ENCODE measurements at places on chromosomes 2 and 18.

DNA sequence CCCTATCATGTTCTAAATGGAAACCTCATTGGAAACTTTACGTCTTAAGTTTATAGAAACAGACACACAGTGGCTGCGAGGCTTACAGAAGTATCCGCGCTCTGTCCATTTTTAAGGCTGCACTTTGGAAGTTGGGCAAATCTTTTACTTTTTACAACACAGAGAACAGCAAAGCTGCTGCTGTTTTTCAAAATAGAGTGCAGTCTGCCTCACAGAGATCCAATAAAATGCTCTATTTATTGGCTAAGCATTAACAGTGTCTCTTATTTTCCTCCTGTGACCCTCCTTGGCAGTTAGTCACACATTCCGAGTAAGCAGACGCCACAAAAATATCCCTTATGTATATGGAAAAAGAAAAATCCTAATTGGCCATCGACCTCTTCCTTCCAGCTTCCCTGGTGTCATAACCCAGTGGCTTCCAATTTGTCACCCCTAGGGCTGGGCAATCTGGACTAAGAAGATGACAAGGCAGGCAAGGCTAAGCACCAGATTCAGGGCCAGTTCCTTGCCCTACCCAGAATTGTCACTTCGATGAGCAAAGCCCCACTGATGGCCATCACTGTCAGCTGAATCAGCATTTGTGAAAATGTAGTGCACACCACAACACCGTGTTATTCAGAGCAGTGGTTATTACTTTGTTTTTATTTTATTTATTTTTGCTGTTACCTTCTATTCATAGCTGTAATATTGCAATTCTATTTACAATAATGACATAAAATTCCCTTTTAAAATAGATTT, 47.7 kb upstream of the MEIS1 start:
- no peak for ATAC-seq

DNA sequence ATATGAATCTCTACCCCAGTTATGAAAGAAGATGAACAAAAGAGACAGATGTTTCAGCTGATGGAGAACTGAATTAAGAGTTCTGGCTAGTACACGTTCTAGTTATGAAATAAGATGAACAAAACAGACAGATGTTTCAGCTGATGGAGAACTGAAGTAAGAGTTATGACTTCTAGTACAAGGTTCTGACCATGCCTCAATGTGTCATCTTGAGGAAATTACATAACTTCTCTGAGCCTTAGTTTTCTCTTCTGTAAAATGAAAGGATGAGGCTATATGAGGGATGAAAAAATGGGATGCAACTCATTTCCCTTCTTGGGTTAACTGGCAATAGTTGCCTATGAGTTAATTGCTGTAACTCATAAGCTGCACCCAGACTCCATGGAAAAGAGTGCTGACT, 92.9 kb upstream of the WDR75 start:
- ATAC-seq = no peak

DNA sequence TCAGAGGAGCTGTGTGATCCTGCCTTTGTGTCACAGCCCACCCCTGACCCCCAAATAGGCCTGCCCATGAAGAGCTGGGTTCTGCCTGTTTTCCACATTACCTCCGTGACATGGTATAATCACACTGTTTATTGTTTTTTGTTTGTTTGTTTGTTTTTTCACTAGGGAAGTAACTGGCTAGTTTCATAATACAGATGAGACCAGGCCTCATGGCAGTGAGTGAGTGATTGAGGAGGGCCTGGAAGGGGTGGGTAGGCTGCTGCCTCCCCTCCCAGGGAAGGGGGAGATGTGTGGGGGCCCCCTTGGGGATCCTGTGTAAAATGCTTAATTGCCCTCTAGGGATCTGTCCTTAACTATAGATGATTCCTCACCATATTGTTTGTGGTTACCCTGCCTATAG, 190.5 kb downstream of the LDLRAD4 start:
- no peak for ATAC-seq

DNA sequence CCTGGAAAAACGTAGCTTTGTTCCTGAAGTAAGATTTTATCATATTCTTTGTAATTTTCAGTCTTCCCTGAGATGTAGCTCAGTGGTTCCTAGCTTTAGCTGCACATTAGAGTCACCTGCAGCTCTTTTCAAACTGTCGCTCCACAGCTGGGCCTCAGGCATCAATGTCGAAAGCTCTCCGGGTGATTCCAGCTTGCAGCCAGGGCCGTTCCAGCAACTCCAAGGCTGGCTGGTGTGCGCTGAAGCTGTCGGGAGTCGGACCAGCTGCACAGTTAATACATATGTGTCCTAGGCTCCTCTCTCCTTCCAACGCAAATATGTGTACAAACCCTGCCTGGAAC, 609 bp upstream of the ZNF2 start:
- peak; percentile 15 for ATAC-seq

DNA sequence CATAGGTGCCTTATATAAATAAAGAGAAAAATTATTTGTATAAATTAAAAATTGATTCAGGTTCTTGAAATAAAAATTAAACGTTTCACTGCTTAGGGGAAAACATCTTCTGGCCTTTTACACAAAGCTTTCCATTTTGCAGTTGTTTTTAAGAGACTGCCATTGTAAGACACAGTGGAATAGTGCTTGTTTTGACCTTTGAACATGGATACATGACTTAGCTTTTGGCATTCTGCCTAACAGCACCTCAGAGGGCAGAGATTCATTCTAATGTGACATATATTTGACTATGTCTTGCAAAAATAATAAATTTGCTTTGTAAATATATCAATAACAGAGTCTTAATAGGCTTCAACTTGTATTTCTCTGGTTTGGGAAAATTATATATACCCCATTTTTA, 142.1 kb downstream of the SLC4A10 start:
- ATAC-seq = no peak

- no peak for ATAC-seq
These were observed 109.1 kb downstream of the CDK15 start for GRCh38 chr2:201915446-201915845.

GRCh38 chr18:74411475-74411874, 45.6 kb downstream of the DIPK1C start:
- no peak for ATAC-seq

DNA sequence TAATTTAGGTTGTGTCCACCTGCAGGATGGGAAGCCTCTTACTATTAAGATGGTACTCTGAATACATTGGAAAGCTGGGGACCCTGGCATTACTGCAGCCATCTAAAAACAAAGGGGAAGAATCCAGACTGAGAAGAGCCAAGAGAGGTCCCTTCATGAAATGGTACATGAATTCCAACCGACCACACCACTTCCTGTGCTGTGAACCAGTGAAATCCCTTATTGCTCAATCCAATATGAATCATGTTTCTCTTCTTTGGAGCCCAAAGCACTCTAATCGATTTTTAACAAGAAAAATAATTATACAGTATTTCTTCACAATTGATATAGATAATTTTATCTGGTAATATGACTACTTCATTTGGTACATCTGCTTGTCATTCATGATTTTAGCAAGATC, 479.7 kb upstream of the RAB6C start:
- no peak for ATAC-seq

DNA sequence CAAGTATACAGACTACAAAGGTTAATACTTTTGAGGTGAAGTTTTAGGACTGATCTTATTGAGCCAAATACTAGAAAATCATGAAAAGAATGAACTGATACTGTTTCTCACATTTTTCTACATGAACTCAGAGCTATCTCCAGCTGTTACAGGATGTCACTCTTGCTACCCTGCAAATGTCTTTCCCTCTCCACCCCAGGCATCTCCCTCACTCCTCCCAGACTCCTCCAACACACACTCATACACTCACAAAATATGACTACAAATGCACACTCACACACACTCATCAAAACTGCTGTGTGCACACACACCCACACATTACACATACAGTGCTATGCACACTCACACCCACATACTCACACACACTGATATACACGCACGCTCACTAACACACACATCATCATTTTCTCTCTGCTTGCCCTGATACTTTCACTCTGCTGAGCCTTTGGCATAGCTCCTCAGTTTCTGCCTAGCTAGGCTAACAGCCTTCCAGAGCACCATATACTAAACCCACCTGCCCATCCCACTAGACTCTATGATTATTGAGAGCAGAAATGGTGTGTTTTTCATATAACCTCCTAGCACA, 273.3 kb downstream of the CD226 start:
- no peak for ATAC-seq

DNA sequence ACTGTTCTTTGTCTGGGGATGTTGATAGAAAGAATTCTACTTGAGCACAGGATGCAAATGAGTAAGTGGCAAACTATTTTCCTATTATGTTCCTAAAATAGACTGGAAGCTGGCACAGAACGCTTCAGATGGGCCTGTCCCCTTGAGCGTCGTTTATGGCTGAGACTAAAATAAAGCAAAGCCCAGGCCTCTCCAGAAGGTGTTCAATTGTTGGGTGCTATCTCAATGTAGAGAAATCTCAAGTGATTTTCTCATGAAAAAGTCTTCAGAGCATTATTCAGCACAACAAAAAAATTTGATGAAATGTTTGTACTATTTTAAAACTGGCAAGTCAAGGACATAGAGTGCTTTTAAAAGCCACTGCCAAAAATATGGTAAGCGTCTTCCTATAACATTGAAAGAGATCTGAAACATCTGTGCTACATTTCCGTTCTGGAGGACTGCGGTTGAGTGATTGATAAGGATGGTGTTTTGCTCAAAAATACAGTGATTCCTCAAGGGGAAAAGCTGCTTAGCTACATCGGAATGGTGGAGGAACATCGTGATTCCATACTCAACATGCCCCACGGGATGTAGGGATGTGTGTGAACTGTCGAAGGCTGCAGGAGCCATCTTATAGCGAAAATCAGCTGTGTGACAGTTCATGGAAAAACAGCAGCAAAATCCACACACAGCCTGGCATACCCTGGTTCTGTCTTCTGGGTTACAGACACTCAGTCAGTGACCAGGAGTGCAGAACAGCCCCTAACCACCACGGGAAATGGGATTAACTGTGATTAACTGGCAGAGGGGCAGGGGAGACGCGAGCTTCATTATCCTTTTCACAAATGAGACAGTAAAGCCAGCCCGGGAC, 10.4 kb upstream of the LRRFIP1 start:
- peak; percentile 29 for ATAC-seq

DNA sequence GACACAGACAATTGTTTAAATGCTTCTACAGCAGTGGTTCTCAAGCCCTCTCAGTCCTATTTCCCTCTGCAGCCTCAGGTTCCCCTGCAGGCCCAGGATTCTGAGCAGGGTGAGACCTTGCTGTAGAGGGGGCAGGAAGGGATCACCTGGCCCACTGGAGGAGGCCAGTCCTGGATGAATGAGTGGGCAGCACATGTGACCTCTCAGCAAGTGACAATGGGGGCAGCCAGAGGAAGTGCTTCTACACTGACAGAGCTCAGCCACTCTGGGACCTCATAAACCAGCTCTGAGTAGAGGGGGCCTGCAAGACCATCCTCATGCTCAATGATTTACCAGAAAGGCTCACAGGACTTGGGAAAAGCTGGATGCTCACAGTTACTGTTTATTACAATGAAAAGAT, 63.2 kb downstream of the ASB1 start:
- no peak for ATAC-seq

DNA sequence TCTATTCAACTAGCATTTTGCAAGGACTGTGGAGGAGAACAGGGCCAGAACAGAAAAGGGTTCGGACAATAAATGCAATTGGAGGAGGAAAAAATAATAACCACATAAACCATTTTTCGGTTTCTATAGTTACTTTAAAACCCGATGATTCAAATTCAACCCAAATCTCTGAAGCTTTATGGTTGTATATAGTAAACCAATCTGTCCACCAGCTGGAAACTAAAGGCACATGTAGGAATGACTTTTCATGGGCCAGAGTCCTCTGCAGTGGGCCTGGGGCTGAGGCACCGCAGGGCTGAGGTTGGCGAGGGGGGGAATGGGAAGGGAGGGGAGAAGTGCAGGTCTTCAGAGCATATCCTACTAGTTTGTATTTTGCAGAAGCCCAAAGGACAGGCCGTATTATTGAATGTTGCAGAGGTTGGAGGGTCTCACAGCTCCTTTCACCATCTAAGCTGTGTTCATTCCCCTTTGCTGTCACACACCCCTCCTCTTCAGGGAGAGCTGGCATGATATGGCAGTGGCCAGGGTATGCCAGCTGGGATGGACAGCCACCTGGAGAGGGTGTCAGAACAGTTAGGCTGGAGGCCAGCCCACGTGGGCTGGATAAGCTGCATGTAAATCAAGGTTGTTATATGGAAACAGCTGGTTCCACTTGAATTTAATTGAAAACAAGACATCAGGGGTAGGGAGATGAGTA, 267.1 kb downstream of the PRKCE start:
- no peak for ATAC-seq

DNA sequence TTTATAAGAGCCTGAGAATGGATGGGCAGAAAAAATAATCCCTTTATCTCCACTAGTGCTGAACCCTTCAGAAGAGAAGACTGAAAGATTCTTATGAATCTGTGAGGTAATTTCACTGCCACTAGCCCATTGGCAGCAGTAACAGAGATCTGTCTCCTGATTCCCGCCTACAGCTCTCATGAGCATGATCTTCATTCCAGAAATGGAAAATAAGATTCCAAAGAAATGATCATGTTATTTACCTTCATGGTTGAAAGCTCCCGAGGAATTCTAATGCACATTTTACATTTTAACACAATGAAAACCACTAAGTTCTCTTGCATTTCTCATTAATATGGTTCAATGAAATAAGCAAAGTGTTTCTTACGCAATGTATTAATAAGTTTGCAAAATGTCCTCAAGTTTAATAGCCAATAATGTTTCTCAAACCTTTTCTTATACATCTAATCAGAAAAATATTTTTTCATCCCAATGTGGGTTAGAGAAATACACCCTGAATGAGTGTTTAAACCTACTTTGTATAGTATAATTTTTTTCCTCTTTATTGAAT, 905.6 kb downstream of the TMEM182 start:
- ATAC-seq = no peak

DNA sequence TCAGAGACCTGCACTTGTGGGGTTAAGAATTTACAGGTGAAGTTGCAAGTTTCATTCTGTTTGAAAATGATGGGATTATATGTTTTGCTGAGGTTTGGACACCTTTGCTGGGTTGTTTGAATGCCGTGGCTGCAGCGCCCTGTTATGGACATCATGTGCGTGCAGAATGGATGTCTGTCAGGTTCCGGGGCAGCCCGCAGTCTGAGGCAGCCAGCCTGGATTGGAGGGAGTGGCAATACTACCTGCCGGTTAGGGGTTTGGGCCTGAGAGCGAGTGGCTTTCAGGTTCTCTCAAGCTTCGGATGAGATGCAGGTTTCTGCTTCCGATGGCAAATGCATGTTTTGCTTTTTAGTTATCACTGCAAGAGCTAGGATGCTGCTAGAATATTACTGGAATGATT, 1.1 kb downstream of the CASP8 start:
- peak; percentile 18 for ATAC-seq
